ENCODE measurements at places on chromosomes 5 and 9.

DNA sequence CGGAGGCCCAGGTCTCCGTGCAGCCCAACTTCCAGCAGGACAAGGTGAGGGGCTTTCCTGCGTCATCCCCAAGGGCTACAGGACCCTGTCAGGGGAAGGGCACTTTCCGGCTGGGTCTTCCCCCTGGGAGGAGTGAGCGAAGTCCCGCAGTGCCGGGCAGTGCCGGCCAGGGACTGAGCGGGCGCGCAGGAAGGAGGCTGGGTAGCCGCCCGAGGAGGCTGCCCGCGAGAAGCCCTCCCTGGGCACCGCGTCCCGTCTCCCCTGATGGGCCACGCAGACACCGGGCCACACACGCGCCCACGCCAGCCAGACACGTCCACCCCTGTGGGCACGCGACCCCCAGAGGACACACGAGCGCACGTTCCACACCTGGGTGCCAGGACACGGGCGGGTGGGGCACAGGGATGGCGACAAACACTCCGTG, 357 bp downstream of the PTGDS start:
- DNase-seq = no peak

GRCh38 chr9:95035846-95036245, 281.7 kb downstream of the FANCC start:
- DNase-seq = no peak

- DNase-seq = no peak
Measured at GRCh38 chr9:16610538-16610937, 259.9 kb downstream of the BNC2 start.

GRCh38 chr5:172334196-172334595, 50.6 kb upstream of the UBTD2 start:
- no peak for DNase-seq

DNA sequence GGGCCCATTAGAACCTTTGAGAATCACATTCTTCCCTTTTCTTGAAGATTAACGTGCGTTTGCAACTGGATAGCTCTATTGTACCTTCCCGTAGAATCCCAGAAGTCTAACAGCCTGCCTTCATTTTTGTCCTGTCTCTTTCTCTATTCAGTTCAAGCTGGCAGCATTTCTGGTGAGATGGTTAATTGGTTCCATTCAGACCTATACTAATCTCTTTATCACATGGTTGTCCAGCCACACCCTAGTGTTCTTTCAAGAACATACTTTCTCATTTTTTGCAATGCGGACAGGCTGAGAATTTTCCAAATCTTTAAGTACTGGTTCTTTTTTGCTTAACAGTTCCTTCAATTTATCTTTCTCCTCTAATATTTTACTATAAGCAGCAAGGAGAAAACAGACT, 26.0 kb downstream of the NUTM2F start:
- no peak for DNase-seq

- no peak for DNase-seq
Measured at GRCh38 chr5:71573591-71573990, 13.5 kb upstream of the MCCC2 start.

GRCh38 chr9:129290606-129291005, 112.5 kb upstream of the IER5L start:
- DNase-seq = no peak

DNA sequence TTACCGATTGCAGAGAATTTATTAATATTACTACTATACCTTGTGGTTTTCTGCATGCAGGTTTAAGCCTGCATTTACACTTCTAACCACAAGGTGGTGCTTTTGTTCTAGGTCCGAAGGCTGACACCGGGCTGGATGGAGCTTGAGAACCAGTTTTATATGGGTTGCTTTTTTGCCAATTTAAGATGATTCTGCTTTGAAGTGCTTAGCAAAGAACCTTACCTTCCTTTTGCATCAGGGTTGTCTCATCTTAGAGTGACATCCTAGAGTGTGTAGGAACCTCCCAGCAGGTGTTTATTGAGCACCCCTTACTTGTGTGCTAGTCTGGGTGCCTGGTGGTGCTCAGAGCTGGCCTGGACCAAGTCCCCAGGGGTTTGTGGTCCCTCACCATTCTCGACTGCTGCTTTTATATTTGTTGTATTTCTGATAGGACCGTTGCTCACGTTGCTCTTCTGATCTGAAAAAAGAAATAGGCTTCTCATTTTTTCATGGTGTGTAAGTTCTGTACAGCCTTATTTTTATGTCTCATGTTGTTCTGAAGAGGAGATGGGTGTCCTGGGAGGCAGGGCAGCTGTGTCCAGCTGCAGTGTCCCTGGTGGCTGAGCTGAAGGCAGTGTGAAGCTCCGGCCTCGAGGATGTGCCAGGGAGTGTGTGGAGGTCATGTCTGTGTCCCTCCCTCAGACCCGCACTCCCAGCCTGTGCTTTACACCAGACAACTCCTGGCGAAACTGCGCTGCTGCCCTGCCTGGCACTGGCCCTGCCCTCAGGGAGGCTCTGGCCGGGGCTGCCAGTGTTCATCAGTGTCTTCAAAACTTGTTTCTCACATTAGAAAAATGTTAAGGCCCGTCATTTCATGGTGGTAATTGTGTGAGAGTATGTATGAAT, 54.3 kb downstream of the EHMT1 start:
- DNase-seq = no peak

DNA sequence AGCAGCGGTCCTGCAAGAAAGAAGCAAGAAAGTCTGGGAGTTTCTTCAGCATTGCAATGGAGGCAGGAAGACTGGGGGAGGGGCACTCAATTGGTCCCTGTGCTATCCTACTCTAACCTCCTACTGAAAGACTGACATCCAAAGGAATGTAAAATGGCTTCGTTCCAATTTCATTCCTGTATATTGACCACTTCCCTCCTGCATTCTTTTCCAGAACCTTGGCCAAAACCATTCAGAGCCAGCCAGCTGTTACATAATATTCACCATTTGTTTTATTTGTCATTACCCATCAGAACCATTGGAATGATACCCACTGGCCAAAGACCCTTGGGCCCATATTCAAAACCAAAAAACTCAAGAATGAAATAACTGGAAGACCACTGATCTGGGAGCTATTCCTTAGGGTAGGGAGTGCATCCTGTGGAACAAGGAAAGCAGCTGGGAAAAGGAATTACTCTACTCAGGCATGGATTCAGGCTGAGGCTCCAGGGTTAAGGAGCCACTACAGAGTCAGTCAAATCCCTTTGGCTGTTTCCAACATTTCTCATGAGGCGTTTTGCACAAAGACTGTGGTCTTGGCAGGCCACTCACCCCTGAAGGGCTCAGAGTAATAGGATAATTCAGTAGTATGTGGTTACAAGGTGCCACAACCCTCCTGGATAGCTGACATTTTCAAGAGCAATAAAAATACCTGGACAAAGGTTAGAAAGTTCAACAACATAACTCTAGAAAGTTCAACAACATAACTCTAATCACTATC, 148.7 kb upstream of the SLC1A3 start:
- DNase-seq = no peak

- no peak for DNase-seq
Measured at GRCh38 chr5:103057208-103058130, 62.5 kb downstream of the GIN1 start.

DNA sequence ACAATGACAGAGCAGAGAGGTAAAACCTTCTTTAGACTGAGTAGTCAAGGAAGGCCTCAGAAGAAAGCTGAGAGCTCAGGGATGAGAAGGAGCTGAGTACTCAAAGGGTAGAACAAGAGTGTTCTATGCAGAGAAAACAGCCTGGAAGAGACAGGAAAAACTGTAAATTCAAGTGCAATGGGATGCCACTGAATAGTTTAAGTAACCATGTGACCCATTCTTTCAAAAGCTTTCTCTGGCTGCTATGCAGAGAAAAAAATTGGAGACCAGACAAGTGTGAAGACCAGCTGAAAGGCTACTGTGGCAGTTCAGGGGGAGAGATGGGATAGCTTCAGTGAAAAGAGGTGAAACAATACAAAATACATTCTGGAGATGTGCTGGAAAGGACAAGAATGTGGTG, 61.3 kb upstream of the RNF38 start:
- DNase-seq = no peak

- no peak for DNase-seq
Measured at GRCh38 chr5:114249823-114250222, 112.0 kb upstream of the KCNN2 start.

- no peak for DNase-seq
Measured at GRCh38 chr5:118723021-118723338, 265.4 kb downstream of the DTWD2 start.

GRCh38 chr5:84273517-84273883, 111.2 kb downstream of the EDIL3 start:
- DNase-seq = no peak

GRCh38 chr5:180792287-180792964, 10.2 kb downstream of the MGAT1 start:
- no peak for DNase-seq

GRCh38 chr9:34771007-34771406, 61.1 kb upstream of the CCL21 start:
- DNase-seq = no peak

- DNase-seq = no peak
Measured at GRCh38 chr5:56270058-56270457, 36.9 kb upstream of the ANKRD55 start.

DNA sequence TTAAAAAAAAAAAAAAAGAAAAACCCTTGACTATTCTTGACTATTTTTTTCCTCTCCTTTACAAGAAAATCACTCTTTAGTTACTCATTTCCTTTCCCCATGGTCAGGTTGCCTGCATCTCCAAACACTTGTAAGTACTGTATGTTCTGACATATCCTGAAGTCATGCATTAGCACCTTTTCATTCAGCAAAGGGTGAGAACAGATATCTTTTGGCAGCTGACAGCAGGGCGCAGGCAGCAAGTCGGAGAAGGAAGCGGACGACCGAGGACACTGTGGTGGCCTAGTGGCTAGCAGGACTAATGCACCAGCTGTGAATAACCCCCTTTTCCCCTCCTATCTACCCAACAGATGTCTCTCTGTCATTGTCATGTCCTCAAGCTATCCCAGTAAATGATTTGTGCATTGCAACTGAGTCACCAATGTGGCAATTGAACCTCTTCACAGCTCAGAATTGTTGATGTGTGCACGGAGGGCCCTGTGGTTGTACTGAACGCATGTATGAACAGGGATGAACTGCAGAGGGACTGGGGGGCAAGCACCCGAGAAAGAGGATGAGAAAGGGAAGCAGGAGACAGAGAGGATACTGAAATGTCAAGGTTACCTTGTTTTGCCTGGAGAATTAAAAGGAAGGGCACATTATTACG, 996.0 kb upstream of the ARRDC3 start:
- DNase-seq = no peak

- no peak for DNase-seq
Measured at GRCh38 chr5:75964008-75964407, 119.2 kb upstream of the SV2C start.

DNA sequence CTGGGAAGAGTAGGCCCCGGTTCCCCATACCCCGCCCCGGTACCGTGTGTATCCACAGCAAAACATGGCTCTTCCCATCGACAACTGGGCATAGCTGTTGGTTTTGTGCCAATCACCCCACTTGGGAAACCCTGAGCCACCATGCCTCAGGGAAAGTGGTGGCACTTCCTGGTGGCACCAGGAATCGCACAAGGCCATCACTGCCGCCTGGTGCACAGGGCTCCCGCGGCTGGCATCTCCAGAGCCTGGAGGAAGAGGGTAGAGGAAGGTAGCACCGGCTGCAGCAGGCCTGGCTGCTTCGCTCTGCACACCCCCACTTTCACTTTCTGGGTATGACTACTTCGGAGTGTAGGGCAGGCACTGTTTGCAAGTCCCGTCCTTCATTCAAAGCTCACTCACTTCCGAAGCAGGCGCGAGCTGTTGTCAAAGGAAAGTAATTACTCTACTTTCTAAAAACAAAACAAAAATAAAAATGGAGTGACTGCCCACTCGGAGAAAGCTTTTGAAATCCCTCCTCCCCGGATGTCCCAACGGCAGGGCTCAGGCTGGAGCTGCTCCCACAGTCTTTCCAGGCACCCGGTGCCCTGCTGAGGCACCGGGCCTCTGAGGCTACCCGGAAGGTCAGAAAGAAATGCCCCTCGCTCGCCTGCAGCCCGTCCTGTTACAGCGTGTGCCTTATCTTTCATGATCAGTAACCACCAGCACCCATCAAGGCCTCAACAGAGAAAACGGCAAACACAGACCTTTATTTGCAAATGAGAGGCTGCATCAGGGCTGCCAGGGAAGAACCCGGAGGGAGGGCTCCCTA, 2.0 kb downstream of the BRD3 start:
- peak; percentile 33 for DNase-seq

- DNase-seq = no peak
Measured at GRCh38 chr5:4541334-4541733, 598.8 kb upstream of the ADAMTS16 start.

DNA sequence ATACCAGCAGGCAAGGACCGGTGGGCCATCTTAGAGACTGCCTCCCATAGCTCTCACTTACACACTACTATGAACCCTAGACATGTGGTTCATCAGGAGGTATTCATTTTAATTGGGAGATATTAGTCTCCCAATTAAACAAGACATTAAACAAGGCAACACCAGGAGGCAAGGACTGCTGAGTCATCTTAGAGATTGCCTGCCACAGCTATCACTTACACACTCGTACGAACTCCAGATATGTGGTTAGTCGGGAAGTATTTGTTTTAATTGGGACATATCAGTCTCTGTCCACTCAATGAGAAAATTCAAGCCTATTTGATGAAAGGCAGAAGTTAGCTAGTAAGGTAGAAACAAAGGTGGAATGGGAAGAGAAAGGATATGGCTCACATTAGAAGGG, 343.9 kb downstream of the NFIB start:
- no peak for DNase-seq

GRCh38 chr5:61245936-61246335, 83.7 kb upstream of the SMIM15 start:
- DNase-seq = no peak

GRCh38 chr9:126470241-126470993, 143.3 kb upstream of the LMX1B start:
- peak; percentile 11 for DNase-seq

DNA sequence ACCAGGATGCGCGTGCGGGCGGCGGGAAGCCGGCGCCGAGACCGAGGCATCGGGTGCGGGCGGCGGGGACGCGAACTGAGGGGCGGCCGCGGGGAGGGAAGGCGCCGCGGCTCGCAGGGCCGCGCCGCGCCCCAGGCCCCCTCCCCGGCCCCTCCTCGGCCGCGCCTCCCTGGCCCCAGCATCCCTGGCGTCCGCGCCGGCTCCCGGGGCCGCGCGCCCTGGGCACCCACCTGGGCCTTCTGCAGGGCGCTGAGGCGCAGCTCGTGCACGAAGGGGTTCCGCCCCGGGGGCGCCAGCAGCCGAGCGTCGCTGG, 324 bp downstream of the LPCAT1 start:
- no peak for DNase-seq

- DNase-seq = no peak
Measured at GRCh38 chr5:144421411-144421810, 250.7 kb downstream of the KCTD16 start.

All from right hindlimb (tissue), 1 donor.